ENCODE measurements at places on chromosomes 3 and 15.

DNA sequence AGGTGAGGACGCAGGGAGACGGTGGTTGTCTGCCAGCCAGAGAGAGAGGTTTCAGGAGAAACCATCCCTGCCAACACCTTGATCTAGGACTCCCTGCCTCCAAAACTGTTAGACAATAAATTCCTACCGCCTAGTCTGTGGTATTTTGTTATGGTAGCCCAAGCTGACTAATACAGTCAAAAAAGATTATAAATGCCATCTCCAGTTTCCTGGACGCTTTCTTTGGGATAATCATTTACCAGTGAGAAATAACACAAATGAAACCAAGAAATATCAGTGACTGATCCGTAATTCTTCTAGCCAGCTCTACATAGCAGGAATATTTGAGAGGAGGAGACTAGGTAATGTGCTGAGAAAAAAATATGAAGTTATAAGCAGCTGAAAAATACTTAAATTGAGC lies 707.8 kb upstream of the LMCD1 start:
- no peak for DNase-seq

DNA sequence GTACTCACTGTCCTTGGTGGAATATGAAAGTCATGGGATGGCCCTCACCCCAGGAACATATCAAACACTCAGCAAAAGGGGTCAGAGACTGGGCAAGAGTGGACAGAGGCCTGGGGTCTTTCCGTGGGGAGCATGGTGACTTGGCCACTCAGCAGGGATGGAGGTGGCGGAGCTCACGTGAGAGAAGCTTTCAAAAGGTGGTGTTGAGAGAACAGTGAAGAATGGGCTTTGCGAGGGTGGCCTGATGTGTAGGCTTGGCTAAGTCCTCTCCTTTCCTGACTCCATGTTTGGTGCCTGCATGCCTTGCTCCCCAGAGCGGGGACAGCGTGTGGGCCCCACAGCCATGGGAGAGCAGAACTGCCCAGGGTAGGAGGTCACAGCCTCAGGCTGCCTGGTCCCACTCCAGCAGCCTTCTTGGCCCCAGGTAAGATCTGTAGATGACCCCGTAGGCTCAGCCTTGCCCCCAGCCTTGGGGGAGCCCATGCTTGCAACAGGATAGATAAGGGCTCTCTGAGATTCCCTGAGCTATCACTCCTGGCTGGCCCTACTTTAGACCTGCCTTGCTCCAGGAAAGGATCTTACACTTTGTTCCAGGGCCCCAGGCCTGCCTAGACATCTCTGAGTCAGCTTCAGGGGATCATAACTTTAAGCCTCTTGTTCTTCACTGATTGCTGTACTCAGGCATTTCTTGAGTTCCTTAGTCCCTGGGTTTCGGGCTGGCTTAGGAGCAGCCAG lies 17.0 kb downstream of the RPLP1 start:
- DNase-seq: no peak

DNA sequence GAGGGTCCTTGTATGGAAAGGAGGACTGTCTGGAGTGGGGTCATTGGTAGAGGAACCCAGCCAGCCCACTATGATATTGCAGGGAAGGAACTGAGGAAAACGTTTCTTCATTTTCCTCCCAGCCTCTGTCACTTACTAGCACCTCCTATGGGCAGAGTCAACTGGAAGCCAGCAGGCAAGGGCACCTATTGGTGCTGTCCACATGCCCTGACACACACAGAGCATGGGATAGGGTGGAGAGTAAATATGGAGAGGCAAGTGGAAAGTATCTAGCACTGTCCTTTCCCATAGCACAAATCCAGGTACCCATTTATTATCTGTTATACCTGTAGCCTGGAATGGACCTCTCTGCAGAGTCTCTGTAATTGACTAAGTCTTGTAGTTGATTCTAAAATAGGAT lies 285.6 kb downstream of the WDR72 start:
- DNase-seq: no peak

GRCh38 chr3:99647081-99647480 lies 8.7 kb downstream of the COL8A1 start:
- no peak for DNase-seq

- no peak for DNase-seq
Observed at GRCh38 chr3:74801924-74802323, 187.5 kb upstream of the CNTN3 start.

- DNase-seq: no peak
Observed at GRCh38 chr3:16171009-16171408, 3.5 kb upstream of the GALNT15 start.

GRCh38 chr3:10672422-10672821 lies 143.6 kb upstream of the SLC6A11 start:
- no peak for DNase-seq

GRCh38 chr3:73393005-73393404 lies 231.7 kb downstream of the PDZRN3 start:
- no peak for DNase-seq

GRCh38 chr15:75989045-75989444 lies 23.2 kb downstream of the NRG4 start:
- no peak for DNase-seq

DNA sequence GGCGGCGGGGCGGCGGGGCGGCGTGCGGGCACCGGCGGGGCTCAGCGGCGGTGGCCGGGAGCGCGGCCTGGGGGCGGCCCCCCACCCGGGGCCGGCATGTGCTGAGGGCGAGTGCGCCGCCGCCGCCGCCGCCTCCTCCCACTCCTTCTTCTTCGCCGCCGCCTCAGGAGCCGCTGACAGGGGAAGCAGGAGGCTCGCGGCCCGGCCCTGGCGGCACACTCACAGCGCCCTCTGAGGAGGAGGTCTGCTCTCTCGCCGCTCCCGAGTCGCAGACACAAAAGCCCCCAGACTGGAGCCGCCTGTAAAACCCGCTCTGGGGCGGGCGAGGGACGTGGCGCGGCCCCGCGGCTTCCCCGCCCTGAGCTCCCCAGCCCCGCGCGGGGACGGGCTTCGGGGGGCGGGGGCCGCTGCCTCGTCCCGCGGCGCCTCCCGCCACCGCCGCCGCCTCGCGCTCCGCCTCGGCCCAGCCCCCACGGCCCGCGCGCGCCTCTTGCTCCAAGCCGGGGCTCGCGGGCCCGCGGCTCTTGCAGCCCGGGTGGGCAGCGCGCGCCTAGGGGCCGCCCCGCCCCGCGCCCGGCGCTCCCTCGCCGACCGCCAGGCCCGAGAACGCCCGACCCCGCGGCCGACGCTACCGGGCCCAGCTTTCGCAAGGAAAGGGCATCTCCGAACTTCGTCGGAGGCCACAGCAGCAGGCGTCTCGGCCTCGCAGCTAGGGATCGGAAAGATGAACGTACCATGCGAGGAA lies at the start of gene PYGO1:
TSS of gene PYGO1 (minus strand) at position 276 of the 745 bp plus-strand sequence. CDS start 462 bp downstream, outside the sequence.
- peak; percentile 39 for DNase-seq

DNA sequence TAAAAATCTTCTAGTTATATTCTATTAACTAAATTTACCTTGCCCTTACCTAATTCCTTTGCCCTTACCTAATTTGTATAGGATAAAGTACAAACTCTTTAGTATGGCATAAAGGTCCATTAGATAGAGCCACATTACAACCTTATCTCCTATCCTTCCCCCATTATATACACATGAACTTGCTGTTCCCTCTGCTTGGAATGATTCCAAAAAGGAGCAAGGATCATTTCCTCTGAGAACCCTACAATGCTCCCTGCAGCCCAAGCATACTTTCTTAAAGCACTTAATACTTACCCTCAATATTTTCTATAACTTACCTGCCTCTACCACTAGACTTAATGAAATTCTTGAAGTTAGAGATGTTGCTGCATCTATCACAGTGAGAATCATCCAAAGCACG lies 118.9 kb upstream of the CCDC54 start:
- no peak for DNase-seq

DNA sequence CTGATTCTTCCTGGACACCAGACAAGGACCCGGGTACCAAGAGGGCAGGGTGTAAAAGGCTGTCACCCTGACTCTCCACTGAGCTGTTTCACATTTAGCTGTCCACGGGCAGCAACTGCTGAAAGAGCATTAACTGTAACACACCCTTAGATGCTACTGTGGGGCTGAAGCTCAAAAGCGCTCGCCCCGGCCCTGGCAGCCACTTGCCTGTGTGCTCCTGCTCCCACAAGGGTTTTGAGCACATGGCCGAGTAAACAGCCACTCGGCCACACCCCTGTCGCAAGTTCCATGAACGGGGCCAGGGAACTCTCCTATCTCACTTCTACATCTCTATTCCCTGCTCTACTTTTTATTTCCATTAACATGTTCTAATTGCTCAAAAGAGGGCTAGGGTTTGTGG lies 421.7 kb downstream of the TUSC7 start:
- DNase-seq: no peak

DNA sequence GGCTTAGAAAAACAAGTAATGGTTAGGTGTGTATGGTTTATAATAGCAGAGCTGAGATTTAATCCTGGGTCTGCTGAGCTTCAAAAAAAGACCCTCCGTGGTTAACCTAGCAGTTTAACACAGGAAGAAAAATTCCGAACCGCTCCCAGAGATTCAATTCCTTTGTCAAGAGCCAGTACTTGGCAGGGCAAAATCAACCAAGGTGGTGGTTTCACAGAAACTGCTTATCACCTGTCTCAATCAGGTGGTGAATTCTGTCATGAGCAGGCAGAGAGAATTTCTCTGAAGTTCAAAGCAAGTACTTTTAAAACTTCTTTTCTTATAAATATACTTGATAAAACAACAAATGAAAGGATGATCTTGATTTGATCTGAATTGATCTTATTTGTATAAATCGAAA lies 17.2 kb downstream of the SYNPR start:
- DNase-seq: no peak

- DNase-seq: no peak
Observed at GRCh38 chr15:85415783-85416182, 35.4 kb downstream of the AKAP13 start.

DNA sequence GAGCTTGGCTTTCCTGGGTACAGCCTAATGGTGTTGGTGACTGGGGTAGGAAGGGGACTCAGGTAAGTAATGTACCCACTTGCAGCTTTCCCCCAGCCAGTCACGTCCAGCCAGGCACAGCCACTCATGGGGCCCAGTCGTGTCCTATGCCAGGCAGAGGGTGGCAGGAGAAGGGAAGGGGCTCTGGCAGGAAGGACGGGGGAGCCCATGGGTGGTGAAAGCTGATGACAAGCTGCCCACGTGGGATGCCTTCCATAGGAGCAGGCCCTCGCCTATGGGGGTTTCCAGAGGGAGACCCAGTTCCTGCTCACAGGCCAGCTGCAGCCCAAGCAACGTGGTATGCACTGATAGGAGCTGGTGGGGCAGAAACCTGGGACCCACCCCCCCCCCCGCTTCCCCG lies 10.7 kb downstream of the CHAC1 start:
- no peak for DNase-seq

GRCh38 chr3:70400194-70400593 lies 87.8 kb upstream of the MDFIC2 start:
- DNase-seq: no peak

DNA sequence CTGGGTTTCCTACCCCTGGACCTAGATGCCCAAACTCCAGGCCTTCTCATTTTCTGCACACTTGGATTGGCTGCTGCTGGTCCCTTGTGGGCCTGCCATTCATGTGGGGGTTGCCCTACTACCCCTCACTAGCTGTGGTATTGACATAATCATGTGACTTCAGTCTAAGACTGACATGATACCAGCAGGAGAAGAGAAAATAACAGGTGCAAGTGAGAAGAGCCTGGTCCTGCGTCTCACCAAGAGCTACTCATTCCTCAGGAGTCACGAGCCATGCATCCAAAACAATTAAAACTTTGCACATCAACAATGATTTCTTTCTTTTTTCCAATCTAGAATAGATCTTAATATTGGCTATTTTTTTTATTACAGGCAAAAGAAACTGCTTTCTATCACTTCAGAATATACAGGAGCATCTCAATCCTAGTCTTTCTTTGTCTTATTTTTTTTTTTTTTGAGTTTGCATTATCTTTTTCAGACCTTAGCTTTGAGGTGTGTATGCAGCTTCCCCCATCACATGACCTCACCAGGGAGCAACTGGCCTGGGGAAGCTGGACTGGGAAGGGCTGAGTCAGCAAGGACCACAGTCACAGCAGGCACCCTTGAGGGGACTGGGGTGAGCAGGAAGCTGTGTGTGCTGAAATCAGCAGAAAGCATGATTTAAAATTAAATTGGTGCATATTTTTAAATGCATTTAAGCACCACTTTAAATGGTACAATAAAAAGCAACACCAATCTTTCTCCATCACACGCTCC lies 27.6 kb downstream of the SLC9A9 start:
- no peak for DNase-seq

GRCh38 chr15:63374686-63375520 lies 6.7 kb downstream of the CA12 start:
- DNase-seq: peak; percentile 27

GRCh38 chr15:92392462-92392861 lies 1.2 kb upstream of the ST8SIA2 start:
- DNase-seq: no peak

DNA sequence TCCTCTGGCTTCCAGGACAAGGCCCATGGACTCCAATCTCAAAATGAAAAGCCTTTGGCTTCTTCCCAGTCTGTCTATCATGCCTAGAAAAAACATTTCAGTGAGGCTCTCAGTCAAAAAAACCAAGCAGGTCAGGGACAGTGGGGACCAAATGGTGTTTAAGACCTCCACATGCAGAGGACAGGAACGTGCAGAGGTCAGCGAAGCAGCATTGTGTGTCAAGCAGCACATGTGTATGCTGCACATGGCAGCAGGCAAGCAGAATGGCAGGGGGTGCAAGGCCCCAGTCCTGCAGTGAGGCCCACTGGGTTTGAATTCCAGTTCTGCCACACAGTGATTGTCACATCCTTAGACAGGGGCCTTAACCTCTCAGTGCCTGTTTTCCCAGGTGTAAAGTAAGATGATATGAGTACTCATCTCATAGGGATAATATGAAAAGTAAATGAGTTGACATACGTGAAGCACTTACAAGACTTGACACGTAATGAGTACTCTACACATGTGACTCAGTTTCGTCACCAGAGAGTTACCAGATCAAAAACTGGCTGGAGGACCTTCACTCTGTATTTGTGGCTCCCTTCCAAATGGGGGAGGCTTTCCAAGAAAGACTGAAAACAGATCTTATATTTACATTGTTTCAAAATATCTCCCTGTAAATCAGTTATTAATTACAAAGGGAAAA lies 11.2 kb downstream of the STIMATE start:
- no peak for DNase-seq

- no peak for DNase-seq
Observed at GRCh38 chr15:44565387-44566154, 28.6 kb downstream of the EIF3J start.

GRCh38 chr15:65101411-65101890 lies 13.5 kb downstream of the UBAP1L start:
- peak; percentile 43 for DNase-seq

- no peak for DNase-seq
Observed at GRCh38 chr3:176595307-176595706, 602.0 kb downstream of the TBL1XR1 start.

DNA sequence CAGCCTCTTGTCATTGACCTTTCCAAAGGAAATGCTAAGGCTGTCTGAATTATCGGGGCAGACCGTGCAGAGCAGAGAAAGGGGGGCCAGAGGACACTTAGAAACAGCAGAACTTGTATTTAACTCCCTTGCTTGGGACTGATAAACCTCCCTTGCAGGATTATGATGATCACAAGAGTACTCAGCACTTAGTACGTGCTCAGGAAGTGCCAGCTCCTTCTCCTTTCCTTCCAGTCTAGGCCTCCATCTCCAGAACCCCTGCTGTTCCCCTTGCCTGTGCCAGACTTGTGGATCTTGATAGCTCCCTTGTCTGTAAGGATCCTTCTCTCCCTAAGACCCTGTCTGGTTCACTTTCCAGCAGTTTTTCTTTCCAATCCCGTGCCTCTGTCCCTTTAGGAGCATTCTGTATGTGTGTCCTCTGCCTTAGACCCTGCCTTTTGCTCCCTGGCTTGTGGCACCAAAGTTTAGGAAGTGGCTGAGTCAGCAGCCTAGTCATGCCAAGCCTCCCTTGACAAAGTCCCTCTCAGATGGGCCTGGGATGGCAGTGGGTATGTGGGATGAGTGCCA lies 747 bp downstream of the SORD start:
- DNase-seq: peak; percentile 9
